ENCODE measurements at places on chromosomes 7 and 10.
A peak's percentile ranks its signal among the peaks of the same experiment; 100 is the strongest.

DNA sequence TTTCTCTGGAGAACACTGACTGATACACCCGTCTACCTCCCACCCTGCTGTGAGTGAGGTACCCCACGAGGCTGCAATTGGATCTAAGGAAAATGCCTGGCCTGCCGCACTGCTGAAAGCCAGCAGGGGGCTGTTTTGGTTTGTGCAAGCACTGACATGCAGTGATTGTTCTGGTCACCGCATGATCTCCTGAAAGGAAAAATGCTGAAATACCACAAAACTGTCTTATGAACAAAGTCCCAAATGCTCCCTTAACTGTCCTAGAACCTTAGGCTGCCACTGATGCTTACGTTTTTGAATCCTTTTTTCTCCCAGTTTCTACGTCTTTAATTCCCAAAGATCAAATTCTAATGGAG lies 132.7 kb downstream of the JCAD start:
- no peak for DNase-seq

DNA sequence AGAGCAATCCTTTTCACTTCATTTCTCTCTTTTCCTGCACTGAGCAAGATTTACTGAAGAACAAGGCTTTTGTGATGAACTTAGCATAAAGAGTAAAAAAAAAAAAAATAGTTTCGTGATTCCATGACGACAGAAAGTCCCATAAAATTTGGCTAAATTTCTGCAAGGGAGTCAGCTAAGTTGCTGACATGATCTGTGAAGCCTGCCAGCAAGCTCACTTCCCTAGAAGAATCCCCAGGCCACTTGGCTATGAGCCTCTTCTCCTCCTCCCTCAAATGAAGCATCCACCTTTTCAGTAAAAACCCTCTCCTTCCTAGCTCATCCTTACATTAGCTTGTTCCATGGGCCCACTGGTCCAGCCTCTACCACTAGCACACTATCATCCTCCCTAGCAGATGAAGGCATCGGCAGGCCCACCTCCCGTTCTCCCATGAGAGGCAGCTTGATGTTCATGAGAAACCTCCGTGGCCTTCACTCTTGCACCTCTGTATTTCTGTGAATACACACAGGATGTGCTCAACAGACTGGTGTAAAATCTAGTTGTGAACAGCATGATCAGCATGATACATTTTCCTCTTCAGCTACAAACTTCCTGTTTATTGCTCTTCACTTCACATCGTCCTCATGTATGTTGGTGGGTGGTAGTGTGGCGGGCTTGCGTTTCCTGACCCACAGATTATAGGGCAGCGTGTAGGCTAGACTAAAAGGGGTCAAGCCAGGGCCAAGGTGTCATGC lies 30.9 kb downstream of the GIMAP8 start:
- peak; percentile 80 for DNase-seq

GRCh38 chr10:118720685-118721538 lies 33.9 kb downstream of the CACUL1 start:
- DNase-seq = peak; percentile 76

GRCh38 chr10:72162978-72163377 lies 52.8 kb upstream of the ANAPC16 start:
- DNase-seq = no peak

- no peak for DNase-seq
Measured at GRCh38 chr10:132850246-132850645, 64.3 kb upstream of the NKX6-2 start.

- no peak for DNase-seq
Measured at GRCh38 chr10:13852872-13853271, 266.1 kb downstream of the PRPF18 start.

GRCh38 chr10:13776861-13777311 lies 190.1 kb downstream of the PRPF18 start:
- DNase-seq = no peak

- no peak for DNase-seq
Measured at GRCh38 chr10:93947055-93947454, 46.7 kb upstream of the PLCE1 start.

DNA sequence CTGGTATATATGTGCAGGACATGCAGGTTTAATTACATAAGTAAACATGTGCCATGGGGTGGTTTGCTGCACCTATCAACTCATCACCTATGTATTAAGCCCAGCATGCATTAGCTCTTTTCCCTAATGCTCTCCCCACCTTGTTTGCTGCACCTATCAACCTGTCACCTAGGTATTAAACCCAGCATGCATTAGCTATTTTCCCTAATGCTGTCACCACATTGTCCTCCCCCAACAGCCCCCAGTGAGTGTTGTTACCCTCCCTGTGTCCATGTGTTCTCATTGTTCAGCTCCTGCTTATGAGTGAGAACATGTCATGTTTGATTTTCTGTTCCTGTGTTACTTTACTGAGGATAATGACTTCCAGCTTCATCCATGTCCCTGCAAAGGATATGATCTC lies 300.5 kb downstream of the ANKRD7 start:
- DNase-seq = no peak

GRCh38 chr10:92799568-92799967 lies 48.8 kb upstream of the EXOC6 start:
- no peak for DNase-seq

DNA sequence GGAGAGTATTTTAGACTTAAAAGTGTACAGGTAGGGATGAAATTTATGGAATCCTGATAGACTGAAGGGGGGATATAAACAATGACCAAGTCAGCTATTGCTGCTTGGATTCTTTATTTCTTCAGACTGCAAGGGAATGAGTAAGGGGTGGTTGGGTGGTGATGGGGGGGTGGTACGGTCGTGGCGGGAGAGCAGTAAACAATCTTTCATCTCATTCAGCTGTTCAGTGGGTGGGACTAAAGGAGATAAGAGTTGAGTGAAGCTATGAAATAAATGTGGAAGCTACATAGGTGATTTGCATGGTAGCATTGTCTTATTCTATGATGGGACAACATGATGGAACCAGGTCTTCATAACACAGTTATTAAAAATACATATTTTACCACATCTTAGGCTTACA lies 1.8 kb downstream of the SEPTIN7 start:
- peak; percentile 26 for DNase-seq

DNA sequence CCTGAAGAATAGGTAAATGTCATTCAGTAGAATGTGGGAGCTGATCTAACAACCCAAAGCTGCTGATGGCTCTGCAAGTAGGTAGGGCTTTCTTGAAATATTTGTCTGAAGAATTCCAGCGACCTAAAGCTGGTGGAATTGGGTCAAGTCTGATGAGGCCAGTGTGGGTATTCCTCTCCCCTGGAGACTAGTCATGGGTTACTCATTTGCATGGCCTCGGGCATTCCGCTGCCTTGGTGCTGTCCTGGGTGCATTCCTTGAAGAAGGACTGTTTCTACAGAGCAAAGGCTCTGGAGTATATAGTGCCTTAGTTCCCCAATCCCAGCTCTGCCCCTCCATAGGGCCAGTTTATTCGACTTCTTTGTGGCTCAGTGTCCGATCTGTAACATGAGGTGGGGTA lies 19.2 kb downstream of the PDK4 start:
- no peak for DNase-seq

DNA sequence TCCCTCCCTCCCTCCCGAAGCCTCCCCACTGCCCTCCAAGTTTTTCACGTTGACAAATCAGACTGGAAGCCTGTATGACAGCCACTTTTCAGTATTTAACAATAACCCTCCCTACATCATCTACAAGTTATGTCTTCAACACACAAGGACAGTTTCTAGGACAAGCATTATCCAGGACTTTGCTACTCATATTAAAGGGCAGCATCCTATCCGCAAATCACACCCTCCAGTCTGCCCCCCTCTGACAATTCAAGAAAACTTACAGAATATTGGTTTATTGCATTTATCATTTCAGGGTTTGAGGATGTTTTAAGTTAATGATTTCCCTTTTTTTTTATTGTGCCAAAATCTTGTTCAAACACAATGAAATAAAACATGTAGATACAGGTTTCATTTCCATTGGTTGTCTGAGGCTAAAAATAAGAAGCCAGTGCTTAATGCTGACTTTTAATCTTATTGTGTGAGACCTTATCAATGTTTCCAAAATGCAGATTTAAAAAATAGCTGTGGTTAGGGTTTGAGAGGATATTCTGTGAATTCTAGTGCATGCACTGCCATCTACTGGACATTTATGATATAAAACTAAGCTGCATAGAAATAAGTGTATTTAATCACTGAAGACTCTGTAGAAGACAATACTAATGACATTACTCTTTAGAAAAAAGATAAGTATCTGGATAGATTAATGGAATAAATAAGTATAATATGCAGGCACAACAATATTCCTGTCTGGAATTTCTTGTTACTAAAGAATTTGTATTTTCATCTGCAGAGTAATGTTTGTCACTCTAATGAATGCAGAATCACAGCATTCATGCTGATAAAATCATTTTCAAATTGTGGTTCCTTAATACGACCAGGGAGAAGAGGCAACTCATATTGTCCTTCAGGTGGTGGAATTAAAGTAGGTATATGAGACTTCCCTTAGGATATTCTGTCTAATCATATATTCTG lies 64.1 kb downstream of the CAV1 start:
- peak; percentile 51 for DNase-seq

DNA sequence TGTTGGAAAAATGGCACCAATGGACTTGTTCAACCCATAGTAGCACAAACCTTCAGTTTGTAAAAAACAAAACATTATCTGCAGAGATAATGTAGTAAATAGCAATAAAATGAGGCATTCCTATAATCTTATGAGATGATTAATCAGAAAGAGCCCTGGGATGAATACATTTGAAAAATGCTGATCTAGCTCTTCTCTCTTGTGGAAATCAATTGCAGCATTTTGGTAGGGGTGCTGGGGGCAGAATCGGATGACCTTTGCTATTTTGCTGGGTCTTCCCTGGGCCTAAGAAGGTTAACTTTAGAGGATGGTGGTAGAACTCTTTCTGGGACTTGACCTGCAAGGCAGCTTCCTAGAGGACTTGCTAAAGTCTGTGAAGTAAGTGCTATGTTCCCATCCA lies 163.5 kb downstream of the ADRA2A start:
- DNase-seq = no peak

DNA sequence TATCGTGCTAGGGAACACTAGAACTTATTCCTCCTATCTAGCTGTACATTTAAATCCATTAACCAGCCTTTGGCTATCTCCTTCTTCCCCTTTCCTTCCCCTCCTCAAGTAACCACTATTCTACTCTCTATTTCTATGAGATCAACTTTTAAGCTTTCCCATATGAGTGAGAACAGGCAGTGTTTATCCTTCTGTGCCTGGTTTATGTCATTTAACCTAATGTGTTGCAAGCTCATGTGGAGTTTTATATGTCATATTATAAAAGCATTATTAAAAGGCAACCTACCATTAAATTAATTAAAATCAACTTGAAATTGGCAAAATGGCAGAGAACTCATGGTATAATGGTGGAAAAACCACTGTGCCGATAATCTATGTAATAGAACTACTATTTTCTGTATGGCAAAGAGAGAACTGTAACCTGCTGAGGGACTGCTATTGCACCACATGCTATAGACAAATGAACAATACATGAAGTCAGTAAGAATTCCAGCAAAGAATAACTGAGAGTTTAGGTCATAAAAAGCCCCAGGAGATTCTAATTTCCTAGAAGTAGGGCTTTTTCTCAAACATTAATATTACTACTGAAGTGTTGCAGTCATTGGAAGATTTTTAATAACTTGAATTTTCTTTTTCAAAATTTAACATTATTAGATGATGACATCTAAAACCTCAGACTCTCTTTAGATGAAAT lies 81.8 kb downstream of the LRRN3 start:
- DNase-seq = no peak

GRCh38 chr10:11798845-11799735 lies 24.1 kb upstream of the PROSER2 start:
- DNase-seq = no peak

DNA sequence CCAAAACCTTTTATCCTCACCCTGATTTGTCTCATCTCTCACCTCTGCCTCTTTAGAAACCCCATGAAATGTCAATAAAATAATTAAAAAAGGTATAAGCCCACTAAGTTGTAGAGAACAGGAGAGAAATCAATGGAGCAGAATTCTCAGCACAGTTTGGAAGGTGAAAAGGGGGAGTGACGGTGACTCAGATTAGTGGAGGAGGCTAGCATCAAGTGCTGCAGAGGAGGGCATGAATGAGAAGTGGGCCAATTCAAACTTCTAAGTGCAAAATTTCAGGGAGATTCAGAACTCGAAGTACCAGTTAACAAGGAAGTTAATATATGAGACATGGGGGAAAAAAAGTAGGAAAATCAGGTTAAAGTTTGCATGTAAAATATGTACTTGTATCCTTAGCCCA lies 34.9 kb upstream of the ETV1 start:
- DNase-seq = no peak

DNA sequence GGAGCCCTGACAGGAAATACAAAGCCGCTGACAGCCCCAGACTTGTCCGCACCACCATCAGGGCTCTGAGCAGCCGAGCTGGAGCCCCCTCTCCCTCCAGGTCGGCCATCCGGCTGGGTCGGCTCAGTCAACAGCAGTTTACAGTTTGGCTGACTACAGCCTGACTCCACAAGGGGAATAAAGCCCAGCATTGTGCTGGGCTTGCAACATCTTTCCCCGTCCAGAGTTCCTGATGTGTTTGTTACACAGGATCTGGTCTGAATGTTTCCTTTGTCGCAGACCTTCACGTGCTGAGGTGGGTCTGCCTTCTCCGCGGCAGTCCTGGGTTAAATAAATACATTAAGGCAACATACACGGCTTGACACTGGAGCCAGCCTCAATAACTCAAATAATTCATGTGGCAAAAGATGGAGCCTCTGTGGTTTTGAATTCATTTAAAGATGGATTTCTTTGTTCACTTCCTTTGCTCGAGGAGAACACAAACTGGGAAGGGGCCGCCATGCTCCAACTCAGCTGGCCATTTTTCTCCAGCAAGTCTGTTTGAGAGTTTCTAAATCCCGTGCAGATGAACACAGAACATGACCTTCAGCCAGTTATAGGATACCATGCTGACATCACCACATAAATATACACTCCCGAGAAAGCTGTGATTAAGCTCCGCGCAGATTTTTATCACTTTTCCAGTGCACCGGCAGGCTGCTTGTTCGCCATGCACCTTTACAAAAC lies 192.1 kb downstream of the WDR11 start:
- no peak for DNase-seq

- peak; percentile 25 for DNase-seq
Measured at GRCh38 chr10:69335063-69335587, 56.8 kb downstream of the HK1 start.

GRCh38 chr10:12397147-12397896 lies 48.0 kb downstream of the CAMK1D start:
- DNase-seq = no peak

GRCh38 chr7:155166108-155166507 lies 96.0 kb downstream of the HTR5A start:
- no peak for DNase-seq

DNA sequence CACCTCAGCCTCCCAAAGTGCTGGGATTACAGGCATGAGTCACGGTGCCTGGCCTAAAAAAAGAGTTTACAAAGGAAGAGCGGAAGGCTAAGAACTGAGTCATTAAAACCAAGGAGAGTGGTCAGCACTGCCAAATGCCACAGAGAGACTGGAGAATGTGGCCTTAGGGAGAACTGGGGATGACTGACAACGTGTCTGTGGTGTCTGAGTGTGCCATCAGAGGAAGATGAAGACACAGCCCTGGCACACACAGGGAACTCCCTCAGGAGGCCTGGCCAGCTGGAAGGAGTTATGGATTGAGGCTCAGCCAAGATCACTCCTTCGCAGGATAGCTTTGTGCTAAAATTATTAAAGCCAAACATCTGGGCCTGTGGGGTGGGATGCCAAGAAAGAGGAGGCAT lies 3.9 kb upstream of the INA start:
- DNase-seq = no peak
